ENCODE measurements at places on chromosomes 11 and 22.

DNA sequence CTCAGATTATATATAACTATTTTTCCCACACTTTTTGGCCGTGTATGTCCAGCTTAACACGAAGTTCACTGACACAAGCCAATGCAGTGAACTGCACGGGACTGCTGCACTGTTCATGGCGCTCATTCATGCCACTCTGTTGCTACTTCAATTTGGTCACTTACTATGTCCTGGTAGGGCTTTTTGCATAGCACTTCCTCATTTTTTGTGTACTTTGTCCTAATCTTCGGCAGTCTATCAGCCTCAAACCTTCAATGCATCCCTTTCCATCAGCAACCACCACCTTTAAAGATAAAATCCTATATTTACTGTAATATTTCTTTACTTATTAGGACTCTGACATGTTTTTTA lies 18.7 kb upstream of the ARHGAP32 start:
- H3K4me1 ChIP-seq: peaks cover 18% of the 10 kb centered on the region
- H3K4me3 ChIP-seq: no peak overlapping the region
- H3K36me3 ChIP-seq: peaks cover 7% of the 10 kb centered on the region
- H3K27ac ChIP-seq: no peak overlapping the region

DNA sequence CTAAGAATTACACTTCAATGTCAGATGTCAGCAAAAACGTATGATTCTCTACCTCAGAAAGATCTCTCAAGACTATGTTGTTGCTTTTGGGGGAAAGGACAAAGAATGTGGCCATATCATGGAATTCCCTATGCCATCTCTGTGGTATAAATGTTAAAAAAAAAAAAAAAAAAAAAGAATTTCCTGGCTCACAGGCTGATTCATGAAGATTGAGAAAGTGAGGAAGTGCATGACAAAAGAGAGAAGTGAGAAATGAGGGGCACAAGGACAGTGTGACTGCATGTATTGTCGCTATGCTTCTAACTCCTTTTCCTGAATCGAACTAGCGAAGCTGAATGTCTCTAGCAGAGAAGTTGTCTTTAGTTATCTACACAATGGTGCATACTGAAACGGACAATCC lies 80.6 kb upstream of the CARD18 start:
- no peak overlapping the region for H3K27ac ChIP-seq
- no peak overlapping the region for H3K4me3 ChIP-seq
- DNase-seq: no peak
- H3K36me3 ChIP-seq: no peaks in the 10 kb centered on the region
- peaks cover 5% of the 10 kb centered on the region for H3K4me1 ChIP-seq
- peaks cover 2% of the 10 kb centered on the region for H3K27me3 ChIP-seq

- H3K4me1 ChIP-seq: no peaks in the 10 kb centered on the region
- no peak overlapping the region for H3K27ac ChIP-seq
- DNase-seq: no peak
- no peak overlapping the region for H3K4me3 ChIP-seq
Observed at GRCh38 chr11:130133716-130134115, 25.9 kb upstream of the ST14 start.

GRCh38 chr22:39343259-39344045 lies 6.3 kb upstream of the SYNGR1 start:
- H3K36me3 ChIP-seq: no peaks in the 10 kb centered on the region
- peak; percentile 54 for DNase-seq
- no peak overlapping the region for H3K4me3 ChIP-seq

DNA sequence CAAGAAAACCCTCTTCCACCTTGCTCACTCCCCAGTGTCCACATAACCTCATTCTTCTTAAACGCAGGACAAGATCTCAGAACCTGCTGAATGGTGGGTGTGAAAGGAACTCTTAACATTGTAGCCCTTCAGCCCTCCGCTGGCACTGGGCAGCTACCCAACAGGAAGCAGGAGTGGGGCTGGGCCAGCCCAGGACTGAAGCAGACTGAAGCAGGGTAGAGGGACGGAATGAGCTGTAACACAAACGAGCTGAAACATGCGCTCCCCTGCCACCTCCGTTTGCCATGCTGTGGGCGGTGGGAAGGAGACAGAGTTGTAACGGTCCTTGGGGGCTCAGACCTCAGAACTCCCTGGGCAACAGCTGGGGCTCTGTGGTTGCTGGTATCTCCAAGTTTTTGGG lies 23.6 kb downstream of the NPAT start:
- peaks cover 4% of the 10 kb centered on the region for H3K4me1 ChIP-seq
- H3K4me3 ChIP-seq: no peak overlapping the region
- H3K36me3 ChIP-seq: peaks cover 11% of the 10 kb centered on the region

DNA sequence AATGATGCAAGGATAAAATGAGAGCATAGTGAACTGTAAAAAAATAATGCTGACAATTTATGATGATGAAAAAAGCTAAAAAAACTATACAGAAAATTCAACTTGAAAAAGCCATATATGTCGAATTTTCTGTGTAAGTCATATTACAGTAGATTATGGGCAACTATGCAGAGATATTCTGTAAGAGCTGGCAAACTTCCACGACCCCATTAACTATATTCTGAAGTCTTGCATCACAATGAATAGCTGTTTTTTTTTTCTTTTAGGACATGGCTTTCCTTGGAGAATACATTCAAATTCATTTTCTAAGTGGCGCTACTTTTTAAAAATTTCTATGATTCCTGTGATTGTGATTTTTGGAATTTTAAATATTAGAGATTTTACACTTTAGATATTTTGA lies 18.4 kb downstream of the PSMD13 start:
- H3K4me3 ChIP-seq: no peak overlapping the region
- no peaks in the 10 kb centered on the region for H3K4me1 ChIP-seq
- H3K27ac ChIP-seq: no peak overlapping the region

DNA sequence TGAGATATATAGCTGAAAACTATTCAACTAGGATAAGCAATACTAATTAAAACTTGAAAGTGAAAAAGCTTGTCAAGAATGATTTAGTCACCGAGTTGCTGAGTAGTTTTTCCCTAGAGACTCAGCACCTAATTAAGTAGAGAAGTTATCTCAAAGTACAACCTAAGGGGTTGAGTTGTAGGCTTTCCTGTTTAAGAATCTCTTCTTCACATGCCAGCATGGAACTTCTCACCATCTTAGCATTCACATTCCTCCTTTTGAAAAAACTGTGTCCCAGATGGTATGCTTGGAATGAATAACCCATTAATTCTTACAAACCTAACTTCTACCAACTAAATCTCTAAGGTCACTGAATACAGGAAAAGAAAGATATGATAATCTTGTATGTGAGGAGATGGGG lies 303.3 kb upstream of the ZC3H12C start:
- DNase-seq: no peak
- peaks cover 5% of the 10 kb centered on the region for H3K27me3 ChIP-seq
- no peak overlapping the region for H3K27ac ChIP-seq
- H3K4me1 ChIP-seq: peaks cover 9% of the 10 kb centered on the region
- no peaks in the 10 kb centered on the region for H3K36me3 ChIP-seq

GRCh38 chr22:27146866-27147633 lies 489.7 kb downstream of the MIAT start:
- H3K27ac ChIP-seq: no peak overlapping the region
- peaks cover 15% of the 10 kb centered on the region for H3K27me3 ChIP-seq
- no peak for DNase-seq

DNA sequence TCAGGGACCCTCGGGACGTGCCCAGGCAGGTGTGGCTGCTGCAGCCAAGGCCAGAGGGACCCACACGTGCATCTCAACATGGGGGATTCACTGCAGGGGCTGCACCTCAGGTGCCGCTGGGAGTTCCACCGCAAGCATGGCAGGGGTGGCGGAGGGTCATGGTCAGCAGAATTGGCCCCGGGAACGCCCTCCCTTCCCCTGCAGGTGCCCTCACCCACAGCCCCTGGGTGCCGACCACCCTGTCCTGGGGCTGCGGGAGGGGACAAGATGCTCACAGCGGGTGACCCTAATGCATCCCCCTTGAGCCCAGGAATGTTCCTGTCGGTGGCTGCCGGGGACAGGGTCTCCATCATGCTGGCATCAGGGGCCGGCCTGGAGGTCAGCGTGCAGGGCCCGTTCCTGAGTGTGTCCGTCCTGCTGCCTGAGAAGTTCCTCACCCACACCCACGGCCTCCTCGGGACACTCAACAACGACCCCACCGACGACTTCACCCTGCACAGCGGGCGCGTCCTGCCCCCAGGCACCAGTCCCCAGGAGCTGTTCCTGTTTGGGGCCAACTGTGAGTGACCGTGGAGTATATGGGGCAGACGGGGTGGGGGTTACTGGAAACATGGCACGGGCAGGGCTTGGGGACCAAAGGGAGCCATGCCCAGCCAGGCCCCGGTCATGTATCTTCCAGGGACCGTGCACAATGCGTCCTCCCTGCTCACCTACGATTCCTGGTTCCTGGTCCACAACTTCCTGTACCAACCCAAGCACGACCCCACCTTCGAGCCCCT lies 5.8 kb downstream of the SUSD2 start:
- H3K27ac ChIP-seq: no peak overlapping the region
- H3K4me3 ChIP-seq: no peak overlapping the region
- H3K27me3 ChIP-seq: no peaks in the 10 kb centered on the region
- no peaks in the 10 kb centered on the region for H3K4me1 ChIP-seq
- no peak for DNase-seq

DNA sequence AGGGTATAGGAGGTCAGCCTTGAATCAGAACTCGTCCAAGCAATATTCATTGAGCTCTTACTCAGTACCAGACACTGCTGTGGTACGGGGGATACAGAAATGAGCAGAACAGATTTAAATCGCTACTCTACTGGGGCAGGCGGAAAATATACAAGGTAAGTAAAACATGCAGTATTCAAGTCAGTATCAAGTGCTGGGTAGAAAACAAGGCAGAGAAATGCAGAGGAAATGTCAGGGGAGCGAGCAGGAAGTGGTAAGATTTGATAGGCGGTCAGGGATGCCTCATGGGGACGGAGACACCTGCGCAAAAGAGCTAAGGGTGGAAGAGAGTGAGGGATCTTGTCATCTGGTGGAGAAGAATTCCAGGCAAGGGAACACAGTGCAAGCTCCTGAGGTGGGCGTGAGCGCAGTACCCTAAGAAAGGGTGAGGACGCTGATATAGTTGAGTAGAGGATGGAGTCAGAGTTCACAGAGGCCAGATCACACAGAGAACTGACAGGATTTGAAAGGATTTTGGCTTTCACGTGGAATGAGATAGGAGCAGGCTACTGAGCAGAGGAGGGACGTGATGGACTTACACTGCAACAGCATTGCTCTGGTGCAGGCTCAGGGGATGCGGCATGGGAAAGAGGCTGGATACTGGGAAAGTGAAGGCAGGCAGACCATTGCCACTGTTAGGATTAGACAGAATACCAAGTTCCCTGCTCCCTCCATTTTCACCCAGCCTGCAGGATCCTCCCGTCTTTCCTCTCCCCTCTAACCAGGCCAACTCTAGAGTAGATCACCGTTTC lies 35.8 kb downstream of the SC5D start:
- H3K27ac ChIP-seq: no peak overlapping the region
- DNase-seq: no peak
- H3K4me3 ChIP-seq: no peak overlapping the region
- no peaks in the 10 kb centered on the region for H3K36me3 ChIP-seq

DNA sequence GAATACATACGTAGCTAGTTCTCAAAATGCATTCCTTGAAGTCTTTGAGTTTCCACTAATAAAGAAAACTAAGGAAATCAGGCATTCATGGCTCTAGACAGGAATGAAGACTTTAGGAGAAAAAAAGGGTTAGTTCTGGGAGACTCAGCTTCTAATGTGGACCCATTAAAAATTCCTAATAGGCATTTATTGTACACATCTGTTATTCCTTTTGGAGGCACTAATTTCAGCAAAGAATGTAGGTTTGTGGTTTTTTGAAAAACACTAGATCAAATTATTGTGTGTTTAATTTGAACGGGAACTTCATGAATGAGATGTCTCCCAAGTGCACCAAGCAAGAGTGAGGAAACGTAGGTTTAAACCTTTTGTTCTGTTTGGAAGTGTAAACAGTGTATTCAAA lies 42.7 kb downstream of the PARVA start:
- H3K4me1 ChIP-seq: no peaks in the 10 kb centered on the region
- no peak for DNase-seq
- no peak overlapping the region for H3K27ac ChIP-seq
- no peak overlapping the region for H3K4me3 ChIP-seq
- no peaks in the 10 kb centered on the region for H3K27me3 ChIP-seq
- no peaks in the 10 kb centered on the region for H3K36me3 ChIP-seq

DNA sequence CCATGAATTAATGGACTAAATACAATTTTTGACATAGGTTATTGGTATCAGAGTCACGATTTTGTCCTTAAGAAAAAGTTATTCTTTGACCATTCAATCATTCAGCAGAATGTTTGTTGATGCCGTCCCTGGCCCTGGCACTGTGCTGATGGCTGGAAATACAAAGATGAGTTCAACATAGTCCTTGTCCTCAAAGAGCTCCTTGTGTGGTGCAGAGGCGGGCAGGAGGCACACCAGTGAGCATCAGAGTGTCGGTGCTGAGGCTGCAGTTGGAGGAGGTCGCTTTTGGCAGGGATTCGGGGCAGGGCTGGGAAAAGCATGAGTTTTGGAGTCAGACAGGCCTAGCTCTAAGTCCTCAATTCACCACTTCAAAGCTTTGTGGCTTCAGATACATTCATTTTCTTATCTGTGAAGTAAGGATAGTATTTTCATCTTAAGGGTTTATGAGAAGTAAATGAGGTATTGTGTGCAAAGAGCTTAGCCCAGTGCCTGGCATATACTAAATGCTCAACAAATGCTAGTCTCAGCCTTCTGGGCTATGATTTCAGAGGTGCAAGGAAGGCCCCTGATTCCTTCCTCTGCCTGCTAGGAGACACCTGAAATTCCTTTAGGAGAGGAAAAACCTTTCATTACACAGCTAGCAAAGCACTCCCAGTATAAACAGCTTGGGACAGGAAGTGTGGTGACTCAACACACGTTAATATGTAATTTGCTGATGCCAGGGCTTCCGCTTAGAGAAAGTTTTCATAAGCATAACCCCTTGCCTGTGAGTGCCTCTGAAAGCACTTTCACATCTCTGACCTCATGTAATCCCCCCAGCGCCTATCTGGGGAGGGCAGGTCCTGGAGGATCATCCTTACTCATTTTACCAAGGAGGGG lies 113.8 kb downstream of the NECTIN1 start:
- no peak overlapping the region for H3K4me3 ChIP-seq
- no peak for DNase-seq
- H3K27me3 ChIP-seq: peaks cover 36% of the 10 kb centered on the region
- H3K36me3 ChIP-seq: no peaks in the 10 kb centered on the region

DNA sequence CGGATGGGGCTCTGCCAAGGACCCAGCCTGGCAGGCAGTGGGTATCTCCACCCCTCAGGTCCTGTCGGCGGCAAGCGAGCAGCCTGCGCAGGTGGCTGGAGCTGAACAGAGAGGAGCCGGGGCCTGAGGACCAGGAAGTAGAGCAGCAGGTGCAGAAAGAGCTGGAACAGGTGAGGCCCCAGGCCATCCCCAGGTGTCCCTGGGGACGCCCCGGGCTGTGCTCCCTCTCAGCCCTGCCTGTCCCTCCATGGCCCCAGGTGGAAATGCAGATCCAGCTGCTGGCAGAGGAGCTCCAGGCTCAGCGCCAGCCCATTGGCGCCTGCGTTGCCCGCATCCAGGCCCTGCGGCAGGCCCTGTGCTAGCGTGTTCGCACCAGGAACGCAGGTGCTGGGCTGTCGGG lies 44.0 kb downstream of the PISD start:
- peaks cover 3% of the 10 kb centered on the region for H3K4me1 ChIP-seq
- no peak overlapping the region for H3K4me3 ChIP-seq
- H3K27ac ChIP-seq: no peak overlapping the region
- H3K27me3 ChIP-seq: no peaks in the 10 kb centered on the region

- H3K27ac ChIP-seq: no peak overlapping the region
- H3K36me3 ChIP-seq: no peaks in the 10 kb centered on the region
- no peak for DNase-seq
- no peaks in the 10 kb centered on the region for H3K4me1 ChIP-seq
- H3K4me3 ChIP-seq: no peak overlapping the region
- peaks cover 10% of the 10 kb centered on the region for H3K27me3 ChIP-seq
Observed at GRCh38 chr11:76267556-76267955, 61.3 kb upstream of the WNT11 start.

Data from progenitor cell of endocrine pancreas (in vitro differentiated cells).